ENCODE measurements at places on chromosomes 5 and 9.

GRCh38 chr5:3357291-3357690 is 238.3 kb upstream of the IRX1 start:
- H3K4me1 ChIP-seq: no peaks in the 10 kb centered on the region
- H3K36me3 ChIP-seq: no peaks in the 10 kb centered on the region
- no peak overlapping the region for H3K27ac ChIP-seq
- H3K4me3 ChIP-seq: no peak overlapping the region
- no peak for DNase-seq

DNA sequence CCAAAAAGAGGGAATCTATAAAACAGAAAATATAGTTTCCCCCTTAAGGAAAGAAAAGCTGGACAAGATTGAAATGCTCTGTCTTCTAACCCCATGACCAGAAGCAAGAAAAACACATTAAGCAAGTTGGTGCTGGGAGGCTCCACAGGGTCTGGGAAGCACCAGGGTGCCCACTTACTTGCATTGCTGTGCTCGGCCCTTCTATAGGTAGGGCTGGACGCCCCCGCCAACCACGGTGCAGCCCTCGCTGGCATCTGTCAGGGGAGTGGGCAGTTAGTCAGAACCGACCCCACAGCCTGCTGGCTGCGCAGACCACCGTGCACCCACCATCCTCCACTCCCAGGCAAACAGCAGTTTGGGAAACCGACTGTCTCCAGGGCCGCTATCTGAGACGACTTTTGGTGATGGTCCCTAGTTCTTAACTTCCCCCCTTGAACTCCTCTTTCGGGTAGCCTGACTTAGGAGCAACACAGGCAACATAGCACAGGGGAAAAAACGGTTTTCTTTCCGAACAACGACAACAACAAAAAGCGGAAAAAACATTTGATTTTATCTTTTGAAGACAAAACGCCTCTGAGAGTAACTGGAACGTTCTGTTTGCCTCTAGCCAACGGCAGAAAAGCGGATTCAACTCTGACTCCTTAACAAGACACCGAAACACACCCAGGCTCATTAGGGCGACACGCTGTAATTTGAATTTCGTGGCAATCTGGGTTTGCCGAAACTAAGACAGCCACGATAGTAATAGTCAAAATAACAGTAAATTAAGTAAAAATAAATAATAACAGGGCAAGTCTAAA is 3.9 kb downstream of the IRX2 start:
- H3K4me3 ChIP-seq: no peak overlapping the region
- DNase-seq: no peak
- no peaks in the 10 kb centered on the region for H3K4me1 ChIP-seq

GRCh38 chr9:114004221-114004716 is 73.8 kb downstream of the AMBP start:
- H3K36me3 ChIP-seq: no peaks in the 10 kb centered on the region
- H3K27me3 ChIP-seq: peaks cover 9% of the 10 kb centered on the region
- no peaks in the 10 kb centered on the region for H3K4me1 ChIP-seq
- no peak overlapping the region for H3K27ac ChIP-seq

GRCh38 chr5:157961176-157961575 is 102.2 kb upstream of the CLINT1 start:
- DNase-seq: no peak
- no peak overlapping the region for H3K27ac ChIP-seq
- no peaks in the 10 kb centered on the region for H3K36me3 ChIP-seq
- H3K4me3 ChIP-seq: no peak overlapping the region
- H3K27me3 ChIP-seq: no peaks in the 10 kb centered on the region

DNA sequence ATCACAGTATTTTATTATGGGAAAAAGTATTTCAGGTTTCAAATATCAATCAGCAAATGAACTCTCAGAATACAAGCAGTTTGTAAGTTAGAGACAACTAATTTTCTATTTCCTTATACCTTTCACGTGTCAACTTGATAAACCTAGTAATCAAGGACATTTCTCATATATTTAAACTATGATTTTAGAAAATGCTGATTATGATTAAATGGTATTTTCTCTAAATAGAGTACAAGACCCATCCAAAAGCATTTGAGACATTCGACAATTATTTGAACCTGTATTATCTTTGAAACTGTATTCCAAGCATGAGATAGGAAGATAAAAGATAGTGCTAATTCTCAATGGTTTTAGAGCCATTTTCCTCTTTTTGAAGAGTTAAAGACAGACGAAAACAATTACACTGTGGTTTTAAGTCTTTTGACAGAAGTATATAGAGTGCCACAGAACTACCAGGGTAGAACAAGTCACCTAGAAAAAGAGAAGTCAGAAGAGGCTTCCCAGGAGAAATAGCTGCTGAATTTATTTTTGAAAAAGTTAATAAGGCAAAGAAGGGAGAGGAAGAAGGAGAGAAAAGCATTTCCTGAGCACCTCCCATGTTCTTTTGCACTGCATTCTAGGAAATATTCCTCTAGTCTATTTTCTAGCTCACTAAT is 5.6 kb downstream of the MEIKIN start:
- H3K27me3 ChIP-seq: no peaks in the 10 kb centered on the region
- no peaks in the 10 kb centered on the region for H3K36me3 ChIP-seq
- no peaks in the 10 kb centered on the region for H3K4me1 ChIP-seq
- no peak overlapping the region for H3K27ac ChIP-seq

DNA sequence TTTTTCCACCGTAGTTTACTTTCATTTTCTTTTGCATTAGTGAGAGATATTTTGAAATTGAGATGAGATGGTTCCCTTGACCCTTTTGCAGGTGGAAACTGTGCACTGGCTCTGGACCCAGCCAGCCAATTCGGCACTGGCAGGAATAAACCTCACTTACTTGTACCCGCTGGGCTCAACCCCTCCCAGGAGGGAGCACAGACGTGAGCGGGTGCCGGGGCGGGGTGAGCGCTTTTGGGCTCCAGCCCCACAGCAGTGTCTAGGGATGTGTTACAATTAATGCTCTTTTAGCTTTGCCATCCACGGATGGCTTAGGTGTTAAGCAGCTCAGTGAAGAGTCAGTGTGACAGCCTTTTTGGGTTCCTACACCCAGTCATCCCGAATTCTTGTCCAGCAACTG is 766.1 kb upstream of the CHD1 start:
- no peaks in the 10 kb centered on the region for H3K36me3 ChIP-seq
- DNase-seq: no peak
- no peaks in the 10 kb centered on the region for H3K4me1 ChIP-seq
- no peaks in the 10 kb centered on the region for H3K27me3 ChIP-seq
- H3K4me3 ChIP-seq: no peak overlapping the region
